NCI-H2081 (cell line): ENCODE measurements at places on chromosomes 3 and 15.
A peak's percentile ranks its signal among the peaks of the same experiment; 100 is the strongest.

GRCh38 chr15:52255935-52256334 is 39.7 kb downstream of the MYO5C start:
- DNase-seq = no peak

- peak; percentile 25 for DNase-seq
Measured at GRCh38 chr3:38649500-38650247, at the start of gene SCN5A. Gene SCN5A, minus strand, starts transcription at chr3:38649687. Its CDS starts 16,380 bp downstream, at chr3:38633307.

- DNase-seq = no peak
Measured at GRCh38 chr15:37246856-37247255, 146.5 kb upstream of the MEIS2 start.

DNA sequence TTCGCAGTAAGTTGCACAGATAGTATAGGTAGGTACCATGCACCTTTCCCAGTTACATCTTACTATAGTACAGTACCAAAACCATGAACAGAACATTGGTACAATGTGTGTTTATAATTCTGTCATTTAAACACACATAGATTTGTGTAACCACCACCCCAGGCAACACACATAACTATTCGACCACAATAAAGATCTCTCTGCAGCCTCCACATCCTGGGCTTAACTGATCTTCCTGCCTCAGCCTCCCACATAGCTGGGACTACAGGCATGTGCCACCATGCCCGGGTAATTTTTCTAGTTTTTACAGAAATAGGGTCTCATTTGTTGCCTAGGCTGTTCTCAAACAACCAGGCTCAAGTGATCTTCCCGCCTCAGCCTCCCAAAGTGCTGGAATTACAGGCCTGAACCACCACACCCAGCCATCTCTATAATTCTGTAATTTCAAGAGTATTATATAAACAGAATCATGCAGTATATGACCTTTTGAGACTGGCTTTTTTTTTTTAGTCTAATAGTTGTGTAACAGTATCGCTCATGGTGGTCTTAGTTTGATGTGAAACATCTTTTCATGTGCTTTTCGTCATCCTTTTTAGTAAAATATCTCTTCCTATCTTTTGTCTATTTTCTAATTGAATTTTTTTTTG is 13.3 kb upstream of the TMF1 start:
- no peak for DNase-seq

GRCh38 chr15:90547540-90547939 is 17.8 kb downstream of the CRTC3 start:
- DNase-seq = no peak

DNA sequence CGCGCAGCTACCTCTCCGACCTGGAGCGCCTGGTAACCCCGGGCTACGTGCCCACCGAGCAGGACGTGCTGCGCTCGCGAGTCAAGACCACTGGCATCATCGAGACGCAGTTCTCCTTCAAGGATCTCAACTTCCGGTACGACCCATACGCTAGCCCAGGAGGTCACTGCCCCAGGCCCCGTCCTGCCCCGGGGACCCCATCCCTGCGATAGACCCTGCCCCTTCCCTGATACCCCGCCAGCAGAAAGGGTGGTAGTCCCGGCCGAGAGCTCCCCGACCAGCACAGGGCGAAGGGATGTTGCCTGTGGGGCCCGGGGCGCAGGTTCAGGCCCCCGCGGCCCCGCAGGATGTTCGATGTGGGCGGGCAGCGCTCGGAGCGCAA is 2.3 kb downstream of the GNAT1 start:
- no peak for DNase-seq

DNA sequence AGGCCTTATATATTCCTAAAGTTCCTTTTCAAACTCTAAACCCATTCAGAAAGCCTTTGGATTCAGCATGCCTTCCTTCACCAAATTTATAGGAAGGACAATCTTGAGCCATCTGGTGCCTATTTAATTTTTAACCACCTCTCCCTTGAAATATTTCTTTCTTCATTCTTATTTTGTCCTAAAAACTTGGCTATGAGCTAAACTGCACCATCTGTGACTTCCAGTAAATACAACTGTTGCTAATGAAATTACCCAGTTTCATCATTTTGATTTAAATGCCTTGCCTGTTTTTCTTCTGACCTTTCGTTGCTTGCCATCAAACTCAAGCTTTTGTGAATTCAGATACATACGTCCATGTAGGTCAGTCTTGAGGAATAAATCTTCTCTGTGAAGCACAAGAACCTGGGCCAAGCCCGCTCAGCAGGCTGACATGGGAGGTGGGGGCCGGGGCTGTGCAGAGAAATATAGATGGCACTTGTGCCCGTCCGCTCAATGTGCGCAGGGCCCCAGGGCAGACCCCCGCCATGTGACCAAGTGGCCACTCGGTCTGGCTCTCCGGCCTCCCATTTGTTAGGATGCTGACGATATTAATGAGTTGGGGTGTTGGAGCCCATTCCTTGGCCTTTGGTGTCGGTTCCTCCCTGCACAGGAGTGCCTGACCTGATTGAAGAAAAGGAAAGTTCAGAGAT is 335.9 kb downstream of the VPS13C start:
- DNase-seq = no peak

- DNase-seq = no peak
Measured at GRCh38 chr15:79933231-79933630, 36.4 kb upstream of the MTHFS start.
